IPS DF 6.9 (cell line): ENCODE measurements at places on chromosomes 16 and 17.

DNA sequence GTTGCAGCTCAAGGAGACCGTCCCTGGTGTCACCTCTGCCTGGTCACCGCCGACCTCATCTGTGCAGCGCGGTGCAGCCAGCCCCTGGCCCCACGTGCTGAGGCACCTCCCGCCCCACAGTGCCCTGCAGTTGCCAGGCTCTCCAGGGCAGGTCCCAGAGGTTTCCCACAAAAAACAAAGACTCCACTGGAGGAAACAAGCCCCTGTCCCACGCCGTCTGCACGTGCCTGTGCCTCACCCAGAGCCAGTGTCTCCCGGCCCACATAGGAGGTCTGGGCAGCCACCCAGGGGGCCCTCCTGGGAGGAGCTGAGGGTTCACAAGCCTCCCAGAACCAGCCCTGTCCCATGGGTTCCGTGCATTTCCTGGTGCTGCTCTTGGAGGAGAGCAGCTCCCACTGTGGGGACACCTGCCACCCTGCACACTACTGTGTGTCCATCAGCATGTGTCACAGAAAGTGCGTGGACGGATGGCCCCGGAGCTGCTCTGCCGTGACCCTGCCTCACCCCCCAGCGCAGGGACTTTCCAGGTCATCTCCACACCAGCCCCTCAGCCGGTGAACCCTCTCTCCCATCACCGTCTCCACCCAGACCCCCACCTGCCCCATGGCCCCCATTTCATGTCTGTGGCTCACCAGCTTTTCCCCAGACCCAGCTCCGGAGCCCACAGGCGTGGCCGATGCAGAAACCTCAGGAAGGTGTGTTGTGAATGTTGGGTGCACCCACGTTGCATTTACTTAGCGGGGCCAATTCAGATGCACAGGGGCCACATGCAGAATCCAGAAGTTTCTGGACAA lies 17.0 kb upstream of the CDH15 start:
- DNase-seq = no peak

GRCh38 chr17:57614742-57615141 lies 130.4 kb downstream of the CCDC182 start:
- DNase-seq = no peak

- no peak for DNase-seq
Measured at GRCh38 chr16:64292953-64293352, 828.9 kb downstream of the CDH11 start.

GRCh38 chr16:88759245-88759975 lies 25.6 kb downstream of the PIEZO1 start:
- DNase-seq = no peak

DNA sequence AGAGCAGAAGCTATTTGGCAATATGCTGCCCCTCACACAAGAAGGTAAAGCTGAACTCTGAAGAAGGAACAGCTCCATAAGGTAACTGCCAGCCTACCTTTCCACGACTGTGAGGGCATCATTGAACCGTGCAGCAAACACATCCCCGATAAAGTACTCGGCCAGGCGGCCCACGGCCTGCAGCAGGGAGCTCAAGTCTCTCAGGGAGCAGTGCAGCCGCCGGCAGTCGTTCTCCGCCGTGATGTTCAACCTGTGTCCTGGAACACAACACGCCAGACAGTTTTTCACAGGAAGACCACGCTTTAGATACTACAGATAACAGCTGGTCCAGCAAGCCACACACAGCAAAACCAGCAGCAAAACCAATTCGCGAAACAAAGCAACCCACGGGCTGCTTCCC lies 62.1 kb upstream of the GSG1L start:
- DNase-seq = no peak

DNA sequence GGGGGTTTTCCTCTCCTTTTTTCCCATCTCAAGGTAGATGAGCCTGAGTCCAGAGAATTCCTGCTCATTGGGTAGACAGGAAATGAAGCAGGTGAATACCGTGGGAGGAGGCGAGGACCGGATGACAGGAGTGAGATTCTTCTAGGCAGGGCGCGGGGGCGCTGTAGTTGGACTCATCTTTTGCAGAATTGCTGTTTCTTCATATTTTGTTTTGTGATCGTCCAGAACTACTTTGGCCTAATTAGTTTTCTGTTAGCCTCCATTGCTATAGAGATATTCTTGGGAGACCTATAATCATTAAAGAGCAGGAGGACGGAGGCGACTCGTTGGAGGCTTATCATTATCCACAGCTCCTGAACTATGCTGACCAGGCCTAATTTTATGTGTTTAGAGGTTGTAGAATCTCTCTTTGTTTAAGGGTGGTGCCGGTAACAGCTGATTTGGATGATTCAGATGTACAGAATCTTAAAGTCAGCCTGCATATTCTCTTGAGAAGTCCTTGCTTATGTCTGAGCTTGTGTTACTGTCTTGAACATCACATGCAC lies 650 bp downstream of the ATP6V0A1 start:
- no peak for DNase-seq

- no peak for DNase-seq
Measured at GRCh38 chr16:31487071-31487719, 4.3 kb downstream of the SLC5A2 start.

GRCh38 chr16:11354407-11354732 lies 9.1 kb downstream of the RMI2 start:
- no peak for DNase-seq

DNA sequence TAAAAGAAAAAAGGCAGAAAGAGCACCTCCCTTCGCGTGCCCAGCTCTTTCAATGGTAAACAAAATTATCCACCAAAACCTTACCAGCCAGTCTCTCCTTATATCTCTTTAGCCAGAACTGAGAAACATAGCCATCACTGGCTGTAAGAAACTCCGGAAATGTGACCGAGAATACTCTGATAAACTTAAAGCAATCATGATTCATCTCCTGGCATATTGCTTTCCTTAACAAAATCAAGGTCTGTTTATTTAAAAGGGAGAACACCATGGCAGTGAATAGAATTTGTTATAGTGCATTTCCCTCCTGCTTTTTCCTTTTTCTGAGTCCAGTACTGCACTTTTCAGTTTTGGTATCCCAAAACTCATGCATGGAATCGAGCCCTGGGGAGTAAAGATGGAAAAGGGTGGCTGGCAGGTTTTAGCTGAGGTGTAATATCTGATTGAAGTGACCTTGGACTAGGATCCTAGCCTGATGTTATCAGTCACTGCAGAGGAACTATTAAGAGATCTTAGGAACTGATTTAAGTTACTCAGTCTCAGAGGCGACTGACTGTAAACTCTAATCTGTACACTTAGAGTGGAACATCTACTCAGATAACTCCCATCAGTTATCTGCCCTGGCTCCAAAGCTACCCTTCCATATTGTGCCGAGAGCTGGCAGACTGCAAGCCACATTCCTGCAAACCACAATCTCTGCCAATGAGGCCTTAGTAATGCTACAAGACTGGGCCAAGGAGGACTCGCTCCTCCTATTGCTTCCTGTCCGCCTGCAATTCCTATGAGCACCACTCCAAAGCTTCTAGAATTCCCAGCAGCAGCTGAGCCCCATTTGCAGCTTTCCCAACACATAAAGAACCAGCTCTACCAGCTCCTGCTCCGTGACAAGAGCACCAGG lies 7.4 kb upstream of the COX10 start:
- no peak for DNase-seq

- no peak for DNase-seq
Measured at GRCh38 chr17:36864827-36865430, 72.3 kb upstream of the LHX1 start.

DNA sequence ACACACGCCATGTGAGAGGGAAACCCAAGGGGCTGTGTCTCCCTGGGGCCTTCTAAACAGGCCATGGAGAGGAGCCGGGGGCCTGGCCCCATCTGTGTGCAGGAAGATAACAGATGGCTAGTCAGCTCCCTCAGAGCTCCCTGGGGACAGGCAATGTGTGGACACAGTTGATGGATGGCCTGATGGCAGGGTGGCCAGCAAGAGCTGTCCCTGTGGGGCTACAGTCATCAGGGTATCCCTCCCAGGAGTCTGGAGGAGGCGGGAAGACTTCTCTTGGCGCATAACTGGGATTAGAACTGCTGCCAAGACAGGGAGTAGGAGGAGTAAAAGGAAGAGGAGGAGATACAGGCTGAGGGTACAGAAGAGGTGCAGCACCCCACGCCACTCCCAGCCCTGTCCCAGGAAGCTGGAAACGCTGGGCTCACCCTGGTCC lies 17.3 kb downstream of the MYO18A start:
- DNase-seq = no peak

- DNase-seq = no peak
Measured at GRCh38 chr17:46869296-46869695, 17.9 kb downstream of the WNT9B start.

- no peak for DNase-seq
Measured at GRCh38 chr16:85550422-85550864, 62.7 kb upstream of the GSE1 start.

- no peak for DNase-seq
Measured at GRCh38 chr17:59223813-59224212, 3.5 kb downstream of the GDPD1 start.

DNA sequence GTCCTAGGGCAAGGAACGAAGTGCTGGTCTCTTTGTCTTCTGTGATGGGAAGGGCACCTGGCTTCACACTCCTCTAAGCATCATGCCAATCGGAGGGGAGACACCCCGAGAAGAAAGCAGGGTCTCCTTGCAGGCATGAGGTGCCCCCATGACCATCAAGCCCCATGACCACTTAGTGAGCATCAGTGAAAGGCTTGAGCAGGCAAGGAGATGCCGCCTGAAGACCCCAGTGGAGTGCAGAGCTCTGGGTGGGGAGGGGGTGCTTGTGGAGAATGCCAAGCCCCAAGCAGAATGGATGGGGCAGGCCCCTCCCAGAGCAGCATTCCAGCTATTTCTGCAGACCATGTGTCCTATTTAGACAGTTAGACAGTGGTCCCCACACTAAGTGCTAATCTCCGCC lies 232.7 kb upstream of the TNRC6C start:
- DNase-seq = no peak

DNA sequence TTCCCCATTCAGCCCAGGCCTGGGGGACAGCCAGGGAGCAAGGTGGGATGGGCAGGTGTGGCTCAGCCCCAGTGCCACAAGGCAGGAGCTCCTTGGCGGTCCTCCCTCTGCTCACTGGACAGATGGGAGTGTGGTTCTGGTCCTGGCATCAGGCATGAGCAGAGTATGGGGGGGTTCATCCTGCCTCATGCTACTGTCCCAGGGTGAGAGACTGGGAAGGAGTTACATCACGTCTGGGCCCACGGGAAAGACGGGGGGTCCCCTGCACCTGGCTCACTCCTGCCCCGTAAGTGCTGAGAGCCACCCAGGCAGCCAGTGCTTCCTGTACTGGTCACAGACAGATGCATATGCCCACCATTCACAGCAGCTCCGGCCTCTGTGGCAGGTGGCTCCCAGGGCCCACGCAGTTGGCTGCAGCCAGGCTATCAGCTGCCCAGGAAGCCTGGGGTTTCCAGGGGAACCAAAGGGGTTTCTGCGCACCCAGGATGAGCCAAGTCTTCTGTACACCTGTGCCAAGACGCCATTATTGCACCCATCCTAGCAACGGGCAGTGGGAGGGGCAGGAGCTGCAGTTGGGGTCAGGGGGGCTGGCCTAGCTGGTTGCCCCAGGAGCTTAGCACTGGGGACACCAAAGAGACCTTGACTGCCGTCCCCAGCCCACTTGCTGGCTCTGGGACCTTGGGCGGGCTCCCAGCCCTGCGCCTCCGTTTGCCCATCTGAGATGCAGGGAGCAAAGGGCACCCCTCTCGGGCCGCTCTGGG lies 1.9 kb downstream of the BAIAP3 start:
- DNase-seq = no peak

DNA sequence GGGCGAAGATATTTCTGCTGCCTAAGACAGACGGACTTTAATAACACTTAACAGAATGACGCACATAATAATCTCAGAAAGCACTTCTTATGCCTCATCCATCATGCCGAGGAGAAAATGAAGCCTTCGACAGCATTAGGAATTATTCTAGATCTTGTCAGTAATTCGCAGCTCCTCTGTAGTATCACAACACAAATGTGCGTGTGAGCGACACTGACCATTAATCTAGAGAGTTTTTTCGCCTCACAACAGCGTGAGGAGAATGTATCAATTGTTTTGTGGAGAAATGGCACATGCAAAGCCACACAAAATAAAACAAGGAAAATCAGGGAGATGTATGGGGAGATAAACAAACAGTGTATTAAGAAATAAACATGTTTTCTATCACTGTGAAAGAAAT lies 410.2 kb upstream of the PSMD7 start:
- DNase-seq = no peak

DNA sequence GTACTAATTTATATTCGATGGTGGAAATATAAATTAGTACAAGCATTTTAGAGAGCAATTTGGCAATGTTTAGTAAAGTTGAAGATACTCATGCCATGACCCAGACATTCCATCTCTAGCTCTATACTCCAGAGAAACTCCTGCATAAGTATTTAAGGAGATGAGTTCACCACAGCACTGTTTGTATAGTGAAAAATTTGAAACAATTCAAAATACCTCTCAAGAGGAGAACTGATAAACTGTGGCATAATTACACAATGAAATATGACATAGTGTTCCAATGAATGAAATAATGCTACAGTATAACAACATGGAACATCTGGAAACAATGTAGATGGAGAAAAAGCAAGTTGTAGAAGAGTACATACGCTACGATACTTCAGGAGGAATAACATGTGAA lies 48.6 kb upstream of the IRX3 start:
- no peak for DNase-seq

- no peak for DNase-seq
Measured at GRCh38 chr16:12159028-12159427, 182.5 kb downstream of the SNX29 start.

- no peak for DNase-seq
Measured at GRCh38 chr17:55420776-55421178, 858 bp downstream of the MMD start.

GRCh38 chr16:21233521-21234150 lies at the start of gene ANKS4B:
Gene ANKS4B (plus strand): TSS chr16:21233699. CDS start chr16:21233738, 39 bp downstream.
- no peak for DNase-seq

DNA sequence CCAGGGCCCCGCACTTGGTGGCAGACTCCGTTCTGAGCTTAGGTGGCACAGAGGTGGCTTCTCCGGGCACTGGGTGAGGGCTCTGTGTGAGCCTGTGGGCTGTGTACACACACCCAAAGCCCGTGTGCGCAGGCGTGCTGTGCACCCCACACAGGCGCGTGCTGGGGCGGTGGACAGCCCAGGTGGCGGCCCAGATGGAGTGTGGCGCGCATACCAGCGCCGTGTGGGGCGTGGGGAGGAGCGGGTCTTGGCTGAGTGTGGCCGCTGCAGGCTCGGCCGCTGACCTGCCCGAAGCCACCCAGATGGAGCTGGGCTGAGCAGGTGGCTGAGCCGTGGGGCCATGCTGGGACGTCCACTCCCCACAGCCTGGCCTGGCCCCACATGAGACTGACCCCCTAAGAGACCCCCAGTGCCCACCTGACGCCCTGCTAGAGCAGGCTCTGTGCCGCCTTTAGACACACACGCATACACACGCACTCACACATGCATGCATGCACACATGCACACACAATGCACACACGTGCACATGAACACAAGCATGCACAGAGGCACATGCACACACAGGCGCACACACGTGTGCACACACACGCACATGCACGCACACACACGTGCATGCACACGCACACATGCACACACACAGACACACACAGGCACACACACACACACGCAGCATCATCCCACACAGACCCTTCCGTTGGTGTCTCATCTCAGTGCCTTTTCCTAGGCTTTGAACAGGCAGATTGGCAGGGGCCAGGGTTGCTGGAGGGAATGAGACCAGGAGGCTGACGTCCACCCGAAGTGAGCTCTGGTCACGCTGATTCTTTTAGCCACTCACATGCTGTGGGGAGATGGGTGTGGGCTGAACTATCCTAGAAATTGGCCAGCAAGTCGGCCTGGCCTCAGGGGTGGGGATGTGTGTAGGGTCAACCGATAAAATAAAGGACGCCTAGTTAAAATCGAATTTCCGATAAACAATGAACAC lies 2.1 kb downstream of the PRR35 start:
- no peak for DNase-seq

- no peak for DNase-seq
Measured at GRCh38 chr16:4913774-4914525, 23.0 kb downstream of the PPL start.
